NCI-H2029 (cell line): ENCODE measurements at places on chromosomes 5 and 9.

- no peak for DNase-seq
Measured at GRCh38 chr5:2891781-2892180, 140.3 kb upstream of the IRX2 start.

DNA sequence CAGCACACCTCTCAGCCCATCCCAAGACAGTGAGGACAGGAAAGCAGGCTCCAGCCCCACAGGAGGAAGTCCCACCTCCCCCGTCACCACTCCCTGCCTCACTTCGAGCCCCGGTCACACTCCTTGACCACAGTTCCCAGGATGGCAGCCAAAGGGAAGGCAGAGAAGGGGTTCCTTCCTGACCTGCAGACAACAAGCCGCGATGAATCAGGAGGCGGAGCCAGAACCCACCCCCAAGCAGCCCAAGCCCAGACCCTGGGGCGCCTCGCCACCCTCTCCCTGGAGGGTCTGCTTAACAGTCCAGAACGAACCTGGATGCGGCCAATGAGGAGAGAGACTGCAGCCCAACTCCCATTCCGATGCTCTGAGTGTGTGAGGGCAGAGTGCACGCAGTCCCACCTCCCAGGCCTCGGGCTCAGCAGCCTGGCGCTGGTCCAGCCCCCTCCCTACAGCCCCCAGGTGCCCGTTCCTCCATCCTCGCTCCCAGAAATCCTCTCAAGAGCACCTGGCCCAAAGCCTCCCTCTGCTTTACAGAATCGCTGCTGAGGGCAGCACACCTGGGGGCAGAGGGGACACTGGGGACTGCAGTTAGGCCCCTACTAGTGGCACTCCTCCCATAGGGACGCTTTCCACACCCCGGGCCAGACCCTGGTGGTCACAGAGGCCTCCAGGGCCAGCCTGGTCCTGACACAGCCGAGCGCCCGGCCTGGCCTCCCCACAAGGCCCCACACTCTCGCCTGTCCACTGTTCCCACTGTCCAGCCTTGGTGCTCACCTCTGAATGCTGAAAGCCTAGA lies 69.6 kb upstream of the LRRTM2 start:
- no peak for DNase-seq

DNA sequence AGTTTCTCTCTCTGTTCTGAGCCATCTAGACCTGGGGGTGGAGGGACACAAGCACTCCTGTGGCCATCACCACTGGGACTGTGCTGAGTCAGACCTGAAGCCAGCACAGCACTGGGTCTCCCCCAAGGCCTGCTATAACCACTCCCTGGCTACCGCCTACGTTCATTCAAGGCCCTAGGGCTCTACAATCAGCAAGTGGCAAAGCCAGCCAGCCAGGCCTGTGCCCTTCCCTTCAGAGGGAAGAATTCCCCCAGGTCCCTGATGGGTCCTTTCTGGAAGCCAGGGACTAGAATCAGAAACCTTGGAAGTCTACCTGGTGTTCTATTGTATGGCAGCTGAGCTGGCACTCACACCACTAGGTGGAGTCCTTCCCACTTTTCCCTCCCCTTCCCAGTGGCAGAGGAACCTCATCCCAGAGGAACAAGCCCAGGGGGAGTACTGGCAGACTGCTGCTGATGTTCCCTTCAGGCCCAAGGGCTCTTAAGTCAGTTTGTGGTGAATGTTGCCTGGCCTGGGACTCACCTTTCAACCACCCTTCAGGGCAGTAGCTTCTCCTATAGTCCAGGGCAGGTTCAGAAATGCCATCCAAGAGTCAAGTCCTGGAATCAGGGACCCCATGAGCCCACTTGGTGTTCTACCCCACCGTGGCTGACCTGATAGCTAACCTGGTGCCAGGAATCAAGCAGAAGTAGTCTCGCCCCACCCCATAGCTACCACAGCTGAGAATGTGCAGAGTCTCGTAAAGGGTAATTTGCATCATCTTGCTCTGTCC lies 20.0 kb downstream of the JMY start:
- peak; percentile 33 for DNase-seq

GRCh38 chr9:75019022-75019421 lies 9.1 kb downstream of the CARNMT1 start:
- DNase-seq: no peak

DNA sequence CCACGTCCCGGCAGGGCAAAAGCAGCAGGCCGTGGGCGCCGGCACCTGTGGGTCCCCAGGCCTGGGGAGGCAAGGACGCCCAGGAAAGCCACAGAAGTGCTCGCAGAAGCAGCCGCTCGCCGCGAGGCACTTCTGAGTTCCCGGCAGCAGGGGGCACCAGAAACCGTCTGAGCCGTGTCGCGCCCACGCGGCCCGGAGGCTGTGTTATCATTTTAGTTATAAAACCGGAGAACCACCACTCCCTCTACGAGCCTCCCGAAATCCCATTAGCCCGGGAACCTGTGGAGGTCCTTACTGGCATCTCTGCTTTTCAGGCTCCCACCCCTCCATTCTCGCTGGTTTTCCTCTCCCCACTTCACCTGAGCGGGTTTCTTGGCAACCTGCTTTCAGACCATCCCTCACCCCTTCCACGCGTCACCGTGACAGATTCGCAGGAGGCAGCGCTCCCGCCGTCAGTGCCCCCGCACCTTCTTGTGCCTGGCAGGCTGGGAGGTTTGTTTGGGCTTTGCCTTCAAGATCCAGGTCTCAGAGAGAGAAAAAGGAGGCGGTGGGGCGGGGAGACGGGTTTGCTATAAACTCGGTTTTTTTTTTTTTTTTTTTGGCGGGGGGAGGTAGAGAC lies 2.3 kb downstream of the GDNF start:
- no peak for DNase-seq

GRCh38 chr5:39167141-39167971 lies 52.0 kb downstream of the FYB1 start:
- DNase-seq: no peak

GRCh38 chr9:123416176-123416575 lies 60.2 kb downstream of the CRB2 start:
- DNase-seq: no peak

- no peak for DNase-seq
Measured at GRCh38 chr5:77425420-77425819, 66.7 kb downstream of the WDR41 start.

DNA sequence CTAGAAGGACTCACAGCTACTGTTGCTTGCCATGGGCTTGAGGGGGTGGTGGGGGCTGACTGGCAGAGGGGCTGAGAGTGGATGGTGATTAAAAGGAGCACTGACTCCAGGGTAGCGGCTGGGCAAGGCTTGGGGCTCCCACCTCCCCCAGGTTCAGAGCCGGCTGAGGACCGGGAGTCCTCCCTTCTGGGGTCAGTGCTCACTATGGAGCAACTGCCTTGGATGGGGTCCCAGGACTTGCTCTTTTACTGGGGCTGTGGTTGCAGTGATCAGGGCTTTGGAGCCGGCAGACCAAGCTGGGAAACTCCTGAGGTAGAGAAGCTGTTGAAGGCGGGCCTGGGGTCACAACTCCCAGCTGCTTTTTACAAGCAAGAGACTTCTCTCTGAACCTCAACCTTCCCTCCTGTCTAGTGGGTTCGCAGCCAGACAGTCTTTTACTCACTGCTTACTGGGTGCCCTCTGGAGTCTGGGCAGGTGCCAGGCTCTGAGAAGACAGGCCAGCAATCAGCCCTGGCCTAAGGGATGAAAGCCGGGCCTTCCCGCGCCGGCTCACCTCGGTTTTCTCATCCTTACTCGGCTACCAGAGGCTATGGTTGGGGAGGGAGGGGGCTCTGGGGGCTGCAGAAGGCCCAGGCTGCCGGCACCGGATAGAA lies 795 bp upstream of the ASS1 start:
- DNase-seq: no peak

DNA sequence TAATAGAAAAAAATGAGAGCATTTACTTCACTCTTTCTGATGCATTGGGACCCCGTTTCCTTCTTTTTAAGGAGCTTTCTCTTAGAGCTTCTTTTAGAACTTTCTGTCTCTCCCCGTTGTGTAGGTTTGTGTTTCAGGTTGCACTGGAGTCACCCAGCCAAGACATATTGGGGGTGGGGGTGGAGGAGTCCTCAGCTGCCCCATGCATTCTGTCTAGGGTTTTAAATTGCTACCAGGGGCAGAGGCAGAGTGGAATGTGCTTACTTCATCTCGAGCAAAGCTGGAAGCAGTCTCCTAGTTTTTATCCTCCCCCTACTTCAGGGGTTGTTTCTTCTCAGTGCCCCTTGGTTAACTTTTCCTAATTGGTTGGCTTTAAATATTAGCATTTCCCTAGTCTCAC lies 9.4 kb downstream of the OR2K2 start:
- DNase-seq: no peak

GRCh38 chr9:130971294-130971849 lies 32.3 kb upstream of the FIBCD1 start:
- DNase-seq: no peak

GRCh38 chr5:147819261-147819770 lies 12.2 kb downstream of the SPINK1 start:
- DNase-seq: no peak

GRCh38 chr9:72315510-72316311 lies 49.3 kb downstream of the ZFAND5 start:
- DNase-seq: peak; percentile 60

DNA sequence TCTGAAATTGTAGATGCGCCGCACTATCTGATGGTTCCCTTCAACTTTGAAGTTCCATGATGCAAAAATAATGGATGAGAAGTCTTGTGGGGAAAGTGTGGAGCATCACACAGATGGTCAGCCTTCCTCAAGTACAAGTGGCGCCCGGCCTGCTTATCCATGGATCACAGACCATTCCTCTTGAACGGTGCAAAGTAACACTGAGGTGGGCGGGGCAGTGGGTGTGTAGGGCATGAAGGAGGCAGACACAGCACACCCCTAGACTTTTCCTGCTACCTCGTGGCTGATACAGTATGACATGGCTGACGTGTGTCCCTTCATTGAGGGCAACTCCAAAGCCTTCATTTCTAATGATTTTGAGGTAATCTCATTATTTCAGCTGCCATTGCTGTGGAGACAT lies 2.5 kb upstream of the GNG10 start:
- DNase-seq: no peak

- DNase-seq: no peak
Measured at GRCh38 chr9:102178811-102179210, 440.4 kb upstream of the GRIN3A start.

DNA sequence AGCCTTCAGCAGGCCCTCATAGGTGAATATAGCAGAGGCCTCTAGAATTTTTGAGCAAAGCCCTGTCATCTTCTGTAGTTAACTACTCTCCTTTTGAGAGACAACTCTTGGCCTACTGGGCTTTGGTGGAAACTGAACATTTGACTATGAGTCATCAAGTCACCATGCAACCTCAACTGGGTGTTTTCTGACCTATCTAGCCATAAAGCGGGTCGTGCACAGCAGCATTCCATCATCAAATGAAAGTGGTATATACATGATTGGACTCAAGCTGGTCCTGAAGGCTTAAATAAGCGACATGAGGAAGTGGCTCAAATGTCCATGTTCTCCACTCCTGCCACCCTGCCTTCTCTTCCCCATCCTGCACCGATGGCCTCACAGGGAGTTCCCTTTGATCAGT lies 1115.5 kb downstream of the TAF11L14 start:
- no peak for DNase-seq

DNA sequence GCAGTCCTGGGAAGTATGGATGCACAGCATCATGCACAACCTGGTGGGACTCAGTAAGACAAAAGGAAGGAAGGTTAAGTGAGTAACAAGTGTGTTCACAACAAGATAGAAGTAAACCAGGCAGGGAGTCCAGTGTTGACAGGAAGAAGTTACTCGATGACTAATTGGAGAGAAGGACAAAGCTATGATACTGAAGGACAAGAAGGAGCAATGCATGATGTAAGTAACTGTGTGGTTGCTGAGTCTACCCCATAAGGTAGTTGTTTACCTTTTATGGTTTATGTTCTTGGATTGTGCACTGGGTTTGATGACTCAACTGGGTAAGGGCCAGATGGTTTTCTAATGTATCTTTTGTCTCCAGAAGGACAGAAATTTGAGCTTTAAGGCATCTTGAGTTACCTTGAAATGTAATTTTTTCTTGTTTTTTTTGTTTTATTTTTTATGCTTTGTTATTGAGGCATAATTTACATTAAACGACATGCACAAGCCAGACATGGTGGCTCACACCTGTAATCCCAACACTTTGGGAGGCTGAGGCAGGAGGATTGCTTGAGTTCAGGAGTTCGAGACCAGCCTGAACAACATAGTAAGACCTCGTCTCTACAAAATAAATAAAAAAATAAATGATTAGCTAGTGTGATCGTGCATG lies 89.2 kb upstream of the CAST start:
- DNase-seq: peak; percentile 53

DNA sequence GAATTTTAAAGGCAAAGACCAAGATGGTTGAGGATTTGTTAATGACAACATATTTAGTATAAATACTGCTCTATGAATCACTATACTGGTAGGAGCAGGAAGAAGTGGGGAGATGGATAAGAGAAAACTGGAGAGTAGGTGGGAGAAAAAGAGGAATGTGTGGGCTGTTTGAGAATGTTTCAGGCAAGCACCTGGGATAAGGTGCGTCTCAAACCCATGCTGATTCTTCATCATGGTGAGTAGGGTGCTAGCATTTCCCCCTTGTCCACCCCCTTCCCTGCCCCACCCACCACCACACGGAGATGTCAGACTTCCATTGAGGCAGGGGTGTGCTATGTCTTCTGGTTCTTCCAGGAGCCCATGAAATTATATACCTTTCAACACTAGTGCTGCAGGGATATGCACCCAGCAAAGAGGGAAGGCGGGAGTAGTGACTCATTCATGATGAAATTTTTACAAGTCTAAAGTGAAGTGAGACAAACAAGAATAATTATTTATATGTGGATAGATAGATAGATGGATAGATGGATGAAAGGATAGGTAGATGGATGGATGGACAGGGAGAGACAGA lies 54.3 kb downstream of the MTX3 start:
- DNase-seq: no peak

DNA sequence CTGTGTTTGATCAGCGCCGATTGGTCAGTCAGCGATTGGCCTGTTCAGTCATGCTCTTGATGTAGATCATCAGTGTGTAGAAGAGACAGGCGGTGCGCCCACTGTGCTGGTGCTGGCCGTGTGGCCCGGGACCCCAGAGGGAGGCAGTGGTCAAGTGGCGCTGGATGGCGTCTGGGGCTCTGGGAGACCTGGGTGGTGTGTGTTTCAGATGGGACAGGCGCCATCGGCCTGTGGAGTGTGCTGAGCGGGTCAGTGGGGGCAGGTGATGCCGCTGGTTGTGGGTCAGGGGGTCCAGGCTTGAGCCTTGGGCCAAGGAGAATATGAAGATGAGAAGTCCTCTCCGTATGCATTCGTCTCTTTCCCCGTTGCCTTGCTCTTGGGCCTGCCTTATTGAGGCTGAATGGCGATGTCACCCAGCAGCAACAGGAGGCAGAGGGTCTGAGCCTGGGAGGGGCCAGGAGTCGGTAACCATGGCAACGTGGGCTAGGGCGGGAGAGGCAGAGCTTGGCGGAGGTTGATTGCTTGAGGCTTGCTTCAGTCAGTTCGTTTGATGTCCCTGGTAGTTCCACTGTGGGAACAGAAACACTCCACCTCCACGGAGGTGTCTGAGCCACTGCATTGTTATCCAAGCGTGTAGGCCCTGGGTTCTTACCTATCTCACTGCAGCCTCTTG lies 117.8 kb upstream of the CACNA1B start:
- DNase-seq: no peak
